ENCODE measurements at places on chromosomes 12 and 14.

DNA sequence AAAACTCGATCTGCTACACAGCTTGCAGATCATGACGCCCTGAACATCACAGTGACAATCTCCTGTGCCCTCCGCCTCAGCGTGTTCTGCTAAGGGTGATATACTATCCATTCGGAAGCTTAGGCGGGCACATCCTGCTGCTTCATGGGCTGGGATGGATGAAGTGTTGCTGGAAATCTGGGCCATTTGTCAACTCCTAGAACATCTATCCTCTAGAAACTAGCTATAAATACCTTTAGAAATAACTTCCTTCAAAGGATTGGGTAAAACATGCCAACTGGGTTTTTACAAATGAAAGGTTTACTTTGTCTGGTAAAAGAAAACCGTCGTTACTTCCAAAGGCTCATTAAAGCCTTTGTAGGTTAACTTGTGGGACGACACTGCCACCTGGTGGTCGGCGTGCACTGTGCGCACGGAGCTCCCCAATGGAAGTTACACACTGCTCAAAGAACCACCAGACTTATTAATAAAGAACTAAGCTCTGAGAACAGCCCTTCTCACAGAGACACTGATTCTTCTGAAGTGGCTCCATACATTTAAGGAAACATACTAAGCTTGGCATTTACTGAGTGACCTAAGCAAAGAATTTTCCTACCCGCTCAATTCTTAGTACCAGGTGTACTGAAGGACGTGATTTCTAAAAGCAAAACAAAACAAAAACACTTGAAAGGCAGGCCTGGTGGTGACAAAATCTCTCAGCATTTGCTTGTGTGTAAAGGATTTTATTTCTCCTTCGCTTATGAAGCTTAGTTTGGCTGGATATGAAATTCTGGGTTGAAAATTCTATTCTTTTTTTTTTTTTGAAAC, 21.6 kb upstream of the CACNA2D4 start:
- DNase-seq, result peak; percentile 86

DNA sequence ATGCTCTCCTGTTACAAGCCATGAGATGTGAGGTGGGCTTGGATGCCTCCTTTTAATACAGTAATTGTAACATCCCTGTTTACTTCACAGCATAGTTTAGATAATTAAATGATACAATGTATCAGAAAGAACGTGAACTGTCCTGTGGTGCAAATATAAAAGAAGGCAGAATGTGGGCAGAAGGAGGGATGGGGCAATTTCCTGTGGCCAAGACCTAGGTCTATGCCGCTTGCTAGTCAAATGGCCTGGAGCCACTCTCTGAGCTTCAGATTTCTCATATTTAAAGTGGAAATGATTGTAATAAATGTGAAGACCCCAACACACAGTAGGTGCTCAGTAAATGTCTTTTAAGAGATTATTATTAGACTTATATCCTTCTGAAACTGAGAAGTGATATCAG, 24.0 kb upstream of the EVL start:
- no peak for DNase-seq

GRCh38 chr12:91492648-91493047, 310.0 kb upstream of the DCN start:
- DNase-seq, result no peak

GRCh38 chr12:110012137-110012536, 12.9 kb downstream of the ANKRD13A start:
- DNase-seq, result peak; percentile 46

DNA sequence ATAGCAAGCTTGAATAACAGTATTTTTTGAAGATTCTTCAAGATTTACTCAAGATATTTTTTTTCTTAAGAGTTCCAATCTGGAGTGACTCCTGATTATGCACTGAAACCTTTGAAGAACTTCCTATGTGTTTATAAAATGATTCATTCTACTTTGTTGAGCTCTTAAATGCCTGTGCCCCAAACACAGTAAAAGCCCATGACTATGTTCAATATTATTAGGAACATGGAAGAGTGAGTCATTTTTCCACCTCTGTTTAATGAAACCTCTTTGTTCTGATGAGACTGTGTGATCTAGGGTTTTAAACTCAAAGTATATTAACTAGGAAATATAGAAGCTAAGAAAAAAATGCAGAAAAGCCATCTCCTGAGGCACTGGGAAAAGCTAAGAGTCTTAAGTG, 415.0 kb upstream of the FBXO33 start:
- DNase-seq, result no peak

- DNase-seq, result no peak
These were observed 12.8 kb downstream of the TSFM start for GRCh38 chr12:57795354-57795753.

GRCh38 chr12:22254478-22254877, 80.0 kb downstream of the ST8SIA1 start:
- no peak for DNase-seq

GRCh38 chr12:125198652-125199051, 133.4 kb downstream of the AACS start:
- DNase-seq, result no peak

- DNase-seq, result no peak
These were observed 769 bp upstream of the ZNF740 start for GRCh38 chr12:53179687-53180219.
